ENCODE measurements at places on chromosomes 16 and 17.

DNA sequence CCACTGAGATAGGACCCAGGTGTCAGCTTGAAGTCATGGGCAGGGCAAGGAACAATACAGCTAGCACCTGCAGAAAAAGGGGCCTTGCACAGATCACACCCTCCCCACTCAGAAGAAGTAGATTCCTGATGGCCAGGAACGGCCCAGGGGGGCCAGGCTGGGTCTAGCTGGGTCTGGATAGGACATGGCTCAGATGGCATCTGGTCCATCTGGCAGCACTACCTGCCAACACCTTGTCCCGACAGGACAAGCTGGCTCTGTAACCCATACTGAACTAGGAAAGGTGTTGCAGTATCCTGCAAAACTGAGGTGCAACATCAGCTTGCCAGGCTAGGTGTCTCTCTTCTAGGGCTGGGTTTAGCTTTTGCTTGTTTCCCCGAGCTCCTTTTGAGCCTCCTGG lies 38.9 kb upstream of the GFOD2 start:
- peaks cover 7% of the 10 kb centered on the region for H3K36me3 ChIP-seq
- H3K4me1 ChIP-seq: peaks cover 19% of the 10 kb centered on the region
- DNase-seq: no peak
- no peaks in the 10 kb centered on the region for H3K27me3 ChIP-seq

DNA sequence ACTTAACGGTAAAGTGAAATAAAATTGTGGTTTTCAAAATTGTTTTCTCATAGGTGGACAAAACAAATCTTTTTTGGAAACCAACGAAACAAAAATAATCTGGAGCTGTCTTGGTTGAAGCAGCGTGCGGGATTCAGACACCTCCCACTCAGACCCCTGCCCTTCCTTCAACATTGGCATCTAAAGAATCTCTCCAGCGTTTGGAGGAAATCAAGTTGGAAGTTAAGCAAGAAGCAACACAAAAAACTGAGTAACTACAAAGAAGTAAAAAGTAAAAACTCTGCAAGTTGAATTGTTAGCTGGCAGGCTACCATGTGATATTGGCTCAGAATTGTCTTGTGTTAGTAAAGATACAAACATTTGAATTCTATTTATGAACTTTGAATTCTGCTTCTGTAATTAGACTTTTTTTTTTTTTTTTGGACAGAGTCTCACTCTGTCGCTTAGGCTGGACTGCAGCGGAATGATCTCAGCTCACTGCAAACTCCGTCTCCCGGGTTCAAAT lies 361.0 kb upstream of the PMFBP1 start:
- H3K27ac ChIP-seq: no peak overlapping the region
- H3K4me3 ChIP-seq: no peak overlapping the region
- no peaks in the 10 kb centered on the region for H3K27me3 ChIP-seq
- H3K36me3 ChIP-seq: no peaks in the 10 kb centered on the region

DNA sequence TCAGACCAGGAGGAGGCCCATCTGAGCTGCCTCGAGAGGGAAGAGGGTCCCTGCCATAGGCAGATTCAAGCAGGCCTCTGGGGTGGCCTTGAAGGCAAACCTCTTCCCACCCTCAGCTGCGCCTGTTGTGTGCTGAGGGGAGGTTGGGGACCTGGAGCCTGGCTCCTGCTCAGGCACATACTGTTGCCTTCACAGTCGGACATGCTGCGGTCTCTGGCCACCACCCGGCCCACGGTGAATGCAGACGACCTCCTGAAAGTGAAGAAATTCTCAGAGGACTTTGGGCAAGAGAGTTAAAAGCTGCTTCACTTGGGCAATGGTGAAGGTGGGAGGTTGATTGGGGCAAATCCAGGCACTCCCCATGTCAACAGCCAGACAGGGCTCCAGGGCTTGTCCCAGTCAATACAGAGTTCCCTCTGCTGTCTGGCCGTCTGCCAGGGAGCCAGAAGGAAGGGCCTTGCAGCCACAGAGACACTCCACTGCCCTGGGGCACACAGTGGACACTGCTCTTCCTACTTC lies 6.3 kb downstream of the PDF start:
- no peaks in the 10 kb centered on the region for H3K27me3 ChIP-seq
- DNase-seq: no peak
- H3K4me1 ChIP-seq: peaks cover 27% of the 10 kb centered on the region
- H3K4me3 ChIP-seq: no peak overlapping the region
- no peak overlapping the region for H3K27ac ChIP-seq

- no peak for DNase-seq
- peaks cover 10% of the 10 kb centered on the region for H3K27me3 ChIP-seq
- no peak overlapping the region for H3K4me3 ChIP-seq
- no peak overlapping the region for H3K27ac ChIP-seq
- peaks cover 4% of the 10 kb centered on the region for H3K4me1 ChIP-seq
These were observed 27.3 kb downstream of the C17orf75 start for GRCh38 chr17:32314636-32315035.

- peaks cover 4% of the 10 kb centered on the region for H3K36me3 ChIP-seq
- no peaks in the 10 kb centered on the region for H3K27me3 ChIP-seq
- H3K4me3 ChIP-seq: no peak overlapping the region
- no peak for DNase-seq
- peaks cover 13% of the 10 kb centered on the region for H3K4me1 ChIP-seq
These were observed 100.9 kb downstream of the PARN start for GRCh38 chr16:14529010-14529669.

DNA sequence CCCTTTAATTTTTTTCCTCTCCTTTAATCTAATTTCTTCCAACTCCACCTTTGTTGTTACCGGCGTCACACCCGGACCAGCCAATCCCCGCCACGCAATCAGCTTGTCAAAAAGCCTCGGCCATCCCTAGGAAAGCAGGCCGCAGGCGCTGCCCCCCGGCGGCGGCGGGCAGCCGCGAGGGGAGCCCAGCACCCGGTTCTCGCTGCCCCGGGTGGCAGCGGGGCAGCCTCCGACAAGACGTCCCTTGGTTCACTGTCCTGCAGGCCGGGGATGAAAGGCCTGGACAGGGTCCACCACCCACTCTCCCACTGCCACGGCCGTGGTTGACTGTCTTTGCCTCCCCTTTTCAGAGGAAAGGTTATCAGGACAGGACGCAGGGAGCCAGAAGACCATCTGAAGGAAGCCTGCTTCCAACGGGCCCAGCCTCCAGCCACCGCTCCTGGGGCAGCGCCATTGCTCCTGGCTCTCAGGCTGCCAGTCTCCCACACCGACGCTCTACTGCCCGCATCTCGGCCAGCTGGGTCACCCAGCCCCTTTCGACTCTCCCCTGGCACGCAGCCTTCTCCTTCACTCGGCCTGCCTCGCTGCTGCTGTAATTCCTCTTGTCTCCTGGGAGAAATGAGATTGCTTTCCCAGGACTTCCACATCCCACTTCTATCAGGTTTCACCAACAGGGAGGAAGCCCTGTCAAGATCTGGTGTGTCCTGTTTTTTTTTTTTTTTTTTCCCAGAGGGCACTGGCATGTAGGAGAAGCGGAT lies 2.8 kb upstream of the UBTF start:
- H3K4me3 ChIP-seq: peak overlapping the region; percentile 96
- peaks cover 31% of the 10 kb centered on the region for H3K36me3 ChIP-seq
- peaks cover 25% of the 10 kb centered on the region for H3K4me1 ChIP-seq
- peak overlapping the region; percentile 99 for H3K27ac ChIP-seq
- H3K27me3 ChIP-seq: no peaks in the 10 kb centered on the region

DNA sequence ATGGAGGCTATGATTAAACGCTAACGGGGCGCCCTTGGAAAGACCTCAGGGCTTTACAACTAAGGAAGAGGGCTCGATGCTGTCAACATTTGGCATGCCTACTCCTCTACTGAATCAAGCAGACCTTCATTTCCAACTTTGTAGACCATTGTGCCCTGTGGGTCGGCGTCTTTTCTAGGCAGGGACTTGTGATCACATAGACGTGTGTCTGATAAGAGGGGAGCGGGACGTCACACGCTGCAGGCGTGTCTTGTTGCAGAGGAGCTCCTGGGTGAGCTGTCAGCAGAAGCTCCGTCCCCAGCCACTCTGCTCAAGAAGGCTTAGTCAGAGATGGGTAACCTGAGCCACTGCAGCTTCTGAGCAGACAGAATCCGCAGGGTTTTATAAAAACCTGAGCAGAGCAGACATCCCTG lies 2.8 kb downstream of the MAPK8IP3 start:
- peak overlapping the region; percentile 99 for H3K4me3 ChIP-seq
- DNase-seq: no peak
- H3K27me3 ChIP-seq: no peaks in the 10 kb centered on the region
- H3K27ac ChIP-seq: no peak overlapping the region

DNA sequence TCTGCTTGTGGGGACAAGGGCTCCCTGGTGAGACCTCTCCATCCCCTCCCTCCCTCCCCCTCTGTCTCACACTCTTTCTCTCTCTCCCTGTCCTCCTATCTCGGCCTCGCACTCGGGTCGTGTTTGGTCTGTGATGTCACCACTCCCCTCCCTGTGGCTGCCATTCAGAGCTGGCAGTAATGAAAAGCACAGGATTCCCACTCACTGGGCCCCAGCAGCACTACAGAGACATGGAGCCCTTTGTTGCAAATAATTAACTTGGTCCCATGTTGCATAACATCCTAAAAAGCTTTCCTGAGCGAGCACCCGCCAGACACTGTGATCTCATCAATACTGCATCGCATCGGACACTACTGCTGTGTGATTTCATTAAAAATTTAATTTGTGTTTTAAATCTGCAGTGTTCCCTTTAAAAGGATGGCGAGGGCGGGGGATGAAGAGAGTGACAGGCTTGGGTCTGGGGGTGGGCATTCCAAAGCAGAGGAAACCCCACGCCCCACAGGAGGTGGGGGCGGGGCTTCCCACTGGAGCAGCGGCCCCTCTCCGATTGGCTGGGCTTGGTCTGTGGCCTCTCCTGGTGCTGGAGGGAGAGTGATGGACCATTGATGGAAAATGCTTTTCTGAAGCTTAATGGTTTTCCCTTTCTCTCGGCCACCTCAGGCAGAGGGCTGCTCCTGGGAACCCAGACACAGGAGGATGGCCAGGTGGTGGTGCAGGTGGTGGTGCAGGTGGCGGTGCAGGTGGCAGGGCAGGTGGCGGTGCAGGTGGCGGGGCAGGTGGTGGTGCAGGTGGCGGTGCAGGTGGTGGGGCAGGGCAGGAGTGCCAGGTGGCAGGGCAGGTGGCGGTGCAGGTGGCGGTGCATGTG lies 15.3 kb upstream of the NPTX1 start:
- no peak overlapping the region for H3K27ac ChIP-seq
- H3K27me3 ChIP-seq: peaks cover 31% of the 10 kb centered on the region
- DNase-seq: no peak
- H3K4me3 ChIP-seq: no peak overlapping the region

Data from central memory CD8-positive, alpha-beta T cell (primary cell).